AG10803 (cell line): ENCODE measurements at places on chromosomes 11 and 22.

DNA sequence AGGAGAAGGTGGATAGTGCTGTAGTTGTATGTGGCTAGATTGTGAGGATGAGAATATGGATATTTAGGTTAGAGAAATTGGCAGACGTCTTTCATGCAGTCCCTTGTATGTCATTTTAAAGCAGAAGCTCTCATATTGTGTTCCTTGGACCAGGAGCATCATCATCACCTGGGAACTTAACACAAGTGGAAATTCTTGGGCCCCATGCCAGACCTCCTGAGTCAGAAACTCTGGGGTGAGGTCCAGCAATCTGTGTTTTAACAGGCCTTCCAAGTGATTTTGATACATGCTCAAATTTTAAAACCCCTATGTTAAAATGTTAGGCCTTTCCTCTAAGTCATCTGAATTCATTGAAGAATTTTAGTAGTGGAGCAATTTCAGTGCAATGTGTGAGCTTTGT lies 34.8 kb downstream of the JHY start:
- peak; percentile 43 for DNase-seq

- DNase-seq, result no peak
Observed at GRCh38 chr11:128660947-128661346, 32.9 kb upstream of the FLI1 start.

GRCh38 chr11:16881074-16881709 lies 133.0 kb downstream of the PLEKHA7 start:
- peak; percentile 42 for DNase-seq

DNA sequence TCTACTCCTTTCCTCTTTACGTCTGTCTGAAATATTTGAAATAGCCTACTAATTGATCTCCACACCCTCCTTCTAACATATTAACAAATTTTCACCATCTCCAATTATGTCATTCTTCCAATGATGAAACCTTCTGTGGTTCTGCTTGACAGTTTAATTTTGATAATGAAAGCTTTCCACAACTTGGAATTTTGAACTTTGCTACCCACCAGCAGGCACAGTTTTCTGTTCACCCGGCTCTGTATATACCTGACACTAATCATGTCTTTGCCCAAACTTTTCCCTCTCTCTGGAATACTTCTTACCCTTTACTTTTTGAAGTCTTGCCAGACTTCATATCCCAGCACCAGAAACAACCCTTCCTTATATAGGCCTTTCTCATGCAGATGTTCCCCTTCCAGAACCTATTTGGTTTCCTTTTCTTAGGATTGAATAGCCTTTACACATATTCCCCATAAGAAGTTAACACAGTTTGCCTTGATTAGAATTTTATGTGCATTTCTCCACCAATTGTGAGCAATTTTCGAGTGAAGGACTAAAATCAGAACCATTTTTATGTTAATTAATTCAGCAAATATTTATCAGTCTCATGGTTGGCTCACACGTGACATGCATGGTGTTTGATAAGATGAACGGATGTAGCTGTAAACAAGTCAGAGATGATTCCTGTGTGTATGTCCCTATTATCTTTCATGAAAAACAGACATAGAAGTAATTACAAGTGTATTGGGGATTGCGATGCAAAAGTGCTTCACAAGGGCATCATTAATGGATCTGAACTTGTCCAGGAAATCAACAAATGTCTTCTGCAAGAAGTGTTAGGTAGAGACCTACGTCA lies 173.4 kb downstream of the ARHGAP42 start:
- no peak for DNase-seq

DNA sequence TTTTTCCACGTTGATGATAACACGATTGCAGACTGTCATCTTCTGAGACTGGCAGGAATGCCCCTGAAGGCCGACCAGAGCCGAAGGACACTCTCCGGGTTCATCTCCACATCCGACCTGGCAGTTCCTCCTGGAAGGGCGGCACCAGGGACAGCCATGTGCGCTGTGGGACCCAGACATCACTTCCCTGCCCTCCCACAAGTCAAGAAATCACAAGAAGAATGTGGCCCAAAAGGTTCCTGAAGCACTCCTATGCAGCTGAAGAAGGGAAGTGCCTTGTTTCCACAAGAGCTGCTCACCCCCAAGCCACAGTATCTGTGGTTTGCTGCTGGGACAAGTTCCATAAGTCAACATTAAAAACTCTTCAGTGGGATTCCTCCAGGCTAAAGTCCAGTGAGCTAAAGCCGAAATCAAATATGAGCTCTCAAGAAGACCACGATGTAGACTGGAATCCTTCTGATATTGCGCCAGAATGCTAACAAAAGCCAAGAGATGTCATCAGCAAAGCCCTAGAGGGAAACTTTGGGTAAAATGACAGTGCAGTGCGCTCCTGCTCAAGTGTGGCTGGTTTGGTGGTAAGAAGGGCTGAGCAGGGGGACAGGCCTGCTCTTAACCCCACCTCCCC lies 21.2 kb downstream of the PACSIN2 start:
- peak; percentile 87 for DNase-seq

DNA sequence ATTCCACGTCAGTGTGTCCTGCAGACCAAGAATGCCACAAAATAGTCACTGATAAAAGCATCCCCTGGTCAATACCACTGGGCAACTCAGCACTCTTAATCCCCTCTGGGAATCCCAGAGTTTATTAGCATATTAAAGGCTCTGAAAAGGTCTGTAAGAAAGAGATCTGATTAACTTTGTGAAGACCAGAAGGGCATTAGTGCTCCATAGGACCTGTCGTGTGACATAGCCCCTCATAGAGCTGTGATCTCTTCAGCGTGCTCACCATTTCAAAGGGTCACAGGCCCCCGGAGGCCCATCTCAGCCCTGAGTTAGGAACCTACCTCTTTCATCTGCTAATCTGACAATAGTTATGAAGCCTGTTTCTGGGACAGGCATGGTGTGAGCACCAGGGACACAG lies 299.2 kb downstream of the MN1 start:
- no peak for DNase-seq

DNA sequence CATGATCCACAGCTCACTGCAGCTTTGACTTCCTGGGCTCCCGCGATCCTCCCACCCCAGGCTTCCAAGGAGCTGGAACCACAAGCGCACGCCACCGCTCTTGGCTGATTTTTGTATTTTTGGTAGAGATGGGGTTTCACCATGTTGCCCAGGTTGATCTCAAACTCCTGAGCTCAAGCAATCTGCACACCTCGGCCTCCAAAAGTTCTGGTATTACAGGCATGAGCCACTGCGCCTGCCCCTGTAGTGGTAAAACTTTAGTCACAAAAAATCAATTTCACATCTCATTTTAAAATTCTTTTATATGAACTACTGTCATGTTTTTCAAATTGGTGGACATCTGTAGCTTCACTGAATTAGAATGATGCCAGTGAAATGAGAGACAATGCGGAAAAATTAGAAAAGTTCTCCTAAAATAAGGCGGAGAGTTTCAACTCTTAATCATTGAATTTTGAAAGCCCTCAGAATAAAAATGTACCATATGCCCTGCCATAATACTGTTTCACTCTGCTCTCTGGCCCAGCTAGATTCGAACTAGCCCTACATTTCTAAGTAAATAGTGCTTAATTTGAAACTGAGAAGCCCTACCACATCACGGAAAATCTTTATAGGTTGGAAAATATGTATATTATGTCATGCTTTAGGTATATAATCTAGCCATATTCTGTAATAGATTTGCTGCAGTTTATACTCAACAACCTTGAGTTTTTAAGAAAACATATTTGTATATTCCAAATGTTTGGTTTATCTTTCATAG lies 78.7 kb downstream of the HORMAD2 start:
- DNase-seq, result no peak

DNA sequence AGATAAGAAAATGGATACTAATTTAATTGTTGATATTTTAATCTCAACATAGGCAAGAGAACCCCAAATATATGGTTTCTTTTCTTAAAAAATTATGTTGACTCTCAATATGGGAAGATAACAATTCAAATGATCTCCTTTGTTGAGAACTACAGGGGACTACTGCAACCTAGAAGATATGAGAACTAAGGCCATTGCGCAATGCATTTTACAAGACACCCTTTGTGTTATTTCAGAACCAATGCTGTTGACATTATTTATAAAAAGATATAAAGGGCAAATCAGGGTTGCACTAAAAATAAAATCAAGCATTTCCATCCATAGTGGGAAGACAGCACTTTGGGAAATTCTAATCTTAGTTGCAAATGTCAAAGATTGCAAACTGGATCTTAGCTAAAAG lies 322.3 kb downstream of the SOX6 start:
- DNase-seq, result no peak

GRCh38 chr11:72951888-72952287 lies 137.7 kb downstream of the ATG16L2 start:
- no peak for DNase-seq

- DNase-seq, result peak; percentile 73
Observed at GRCh38 chr11:76623171-76623883, 47.2 kb downstream of the LRRC32 start.

DNA sequence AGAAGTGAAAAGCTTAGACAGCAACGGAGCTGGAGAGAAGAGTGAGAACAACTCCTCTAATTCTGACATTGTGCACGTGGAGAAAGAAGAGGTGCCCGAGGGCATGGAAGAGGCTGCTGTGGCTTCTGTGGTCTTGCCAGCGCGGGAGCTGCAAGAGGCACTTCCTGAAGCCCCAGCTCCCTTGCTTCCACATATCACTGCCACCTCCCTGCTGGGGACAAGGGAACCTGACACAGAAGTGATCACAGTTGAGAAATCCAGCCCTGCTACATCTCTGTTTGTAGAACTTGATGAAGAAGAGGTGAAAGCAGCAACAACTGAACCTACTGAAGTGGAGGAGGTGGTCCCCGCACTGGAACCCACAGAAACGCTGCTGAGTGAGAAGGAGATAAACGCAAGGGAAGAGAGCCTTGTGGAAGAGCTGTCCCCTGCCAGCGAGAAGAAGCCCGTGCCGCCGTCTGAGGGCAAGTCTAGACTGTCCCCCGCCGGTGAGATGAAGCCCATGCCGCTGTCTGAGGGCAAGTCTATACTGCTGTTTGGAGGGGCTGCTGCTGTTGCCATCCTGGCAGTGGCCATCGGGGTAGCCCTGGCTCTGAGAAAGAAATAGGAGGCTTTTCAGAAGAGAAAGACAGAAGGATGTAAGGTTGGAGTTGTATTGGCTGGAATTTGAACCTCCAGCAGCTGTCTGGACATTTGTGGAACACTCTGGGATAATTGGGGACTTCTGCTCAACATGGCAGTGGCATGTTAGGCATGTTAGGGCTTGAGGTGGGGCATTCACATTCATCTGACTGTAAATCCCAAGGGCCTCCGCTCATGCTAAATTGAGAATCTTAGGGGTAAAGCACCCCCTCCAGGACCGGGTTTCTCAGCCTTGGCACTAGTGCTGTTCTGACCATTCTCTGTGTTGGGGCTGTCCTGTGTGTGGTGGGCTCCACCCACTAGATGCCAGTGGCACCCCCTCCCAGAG lies 47.1 kb downstream of the BID start:
- DNase-seq, result no peak

GRCh38 chr11:131618201-131618600 lies 247.8 kb downstream of the NTM start:
- peak; percentile 81 for DNase-seq

DNA sequence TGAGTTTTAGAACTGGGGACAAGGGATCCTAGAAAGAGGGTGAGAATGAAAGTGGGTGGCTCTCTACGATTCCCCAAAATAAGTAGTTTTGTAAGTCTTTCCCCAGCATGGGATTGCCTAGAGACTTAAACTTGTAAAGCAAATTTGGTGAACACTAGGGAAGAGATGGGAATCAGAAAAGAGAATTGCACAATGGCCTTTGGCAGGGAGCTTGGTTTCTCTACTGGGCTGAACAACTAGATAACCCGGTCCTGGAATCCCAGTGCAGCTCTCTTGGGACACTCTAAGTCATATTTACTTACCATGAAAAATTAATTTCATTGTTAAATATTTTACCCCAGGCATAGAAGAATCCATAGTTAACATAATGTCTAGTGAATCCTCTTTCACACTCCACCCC lies 16.5 kb upstream of the USP18 start:
- DNase-seq, result peak; percentile 26

DNA sequence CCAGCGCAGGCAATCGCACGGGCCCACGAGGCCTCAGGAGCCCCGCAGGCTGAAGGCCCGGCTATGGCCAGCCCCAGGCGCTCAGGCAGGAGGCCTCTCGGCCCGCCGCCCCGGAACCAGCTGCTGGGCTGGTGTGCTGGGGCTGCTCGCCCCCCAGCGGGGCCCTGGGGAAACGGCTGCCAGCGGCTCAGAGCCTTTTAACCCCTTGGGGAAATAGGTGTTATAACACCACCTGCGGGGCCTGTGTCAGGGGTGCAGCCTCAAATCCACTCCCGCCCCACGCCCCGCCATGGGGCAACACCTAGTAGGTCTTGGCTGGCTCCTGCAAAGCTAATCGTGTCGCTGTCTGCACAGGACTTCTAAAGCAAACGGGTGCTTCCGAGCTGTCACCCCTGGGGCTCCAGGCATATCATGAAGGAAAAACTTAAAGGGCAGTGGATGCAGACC lies 237.4 kb downstream of the TTC28 start:
- peak; percentile 74 for DNase-seq

DNA sequence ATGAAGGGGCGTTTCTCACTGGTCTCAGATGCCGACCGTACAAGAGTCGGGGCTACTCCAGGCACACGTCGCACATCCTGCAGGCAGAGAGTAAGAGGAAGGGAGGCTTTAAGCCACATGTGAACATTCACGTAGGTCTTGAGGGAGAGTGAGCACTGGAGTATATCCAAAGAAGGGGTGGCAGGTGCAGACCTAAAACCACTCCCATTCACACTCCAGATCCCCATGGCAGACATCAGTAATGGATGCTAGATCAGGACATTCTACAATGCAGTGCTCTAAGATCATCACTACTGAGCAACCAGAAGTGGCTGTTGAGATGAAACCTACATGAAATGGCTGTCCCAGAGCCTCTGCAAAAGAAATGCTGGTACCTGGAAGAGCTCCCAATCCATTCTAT lies 39.0 kb downstream of the WT1 start:
- DNase-seq, result no peak

- DNase-seq, result peak; percentile 19
Observed at GRCh38 chr11:104093426-104094280, 57.2 kb downstream of the DDI1 start.

DNA sequence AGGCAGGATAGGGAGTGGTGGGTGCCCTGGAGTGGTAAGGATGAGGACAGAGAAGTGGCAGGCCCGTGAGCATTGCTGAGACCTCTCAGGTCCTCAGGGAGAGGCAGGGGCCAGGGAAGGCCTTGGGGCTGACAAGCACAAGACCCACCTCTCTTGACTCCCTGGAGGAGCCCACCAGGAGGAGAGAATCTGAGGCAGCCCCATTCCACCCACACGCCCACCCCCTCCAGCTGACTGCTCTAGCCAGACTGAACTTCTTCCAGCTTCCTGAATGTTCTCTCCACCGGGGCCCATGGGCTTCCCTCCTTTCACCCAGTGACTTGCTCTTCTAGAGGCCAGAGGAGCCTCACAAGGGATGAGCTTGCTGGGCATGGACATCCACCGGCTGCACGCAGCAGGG lies 1403.0 kb downstream of the BRD1 start:
- no peak for DNase-seq

- DNase-seq, result no peak
Observed at GRCh38 chr11:75735181-75735845, 17.7 kb downstream of the MOGAT2 start.

- peak; percentile 13 for DNase-seq
Observed at GRCh38 chr22:39559456-39560105, 11.0 kb upstream of the CACNA1I start.
